ENCODE measurements at places on chromosomes 6 and 20. TPM values are rescaled to one million over a fixed set of nuclear protein-coding genes. Genes with fewer than 3 reads are reported as not detected.

Gene PLEKHG1
- 51.4 TPM for total RNA-seq

Gene MYLK2
- total RNA-seq, result 0.24 TPM

Gene DOP1A
- 74.3 TPM for total RNA-seq

Gene COQ3
- 4.3 TPM for total RNA-seq

Gene PPDPF
- total RNA-seq, result 148 TPM

Gene OR2B6
- total RNA-seq, result not detected

Gene GNRH2
- total RNA-seq, result not detected

Gene SIM1
- total RNA-seq, result not detected

Gene CUL9
- total RNA-seq, result 48.2 TPM

Gene UBD
- total RNA-seq, result not detected

Measured in mammary epithelial cell (primary cell).